CD4-positive, alpha-beta memory T cell (primary cell): ENCODE measurements at places on chromosomes 1 and 21.
A peak's percentile ranks its signal among the peaks of the same experiment; 100 is the strongest.

GRCh38 chr1:39925721-39926342, 24.1 kb upstream of the MYCL start:
- no peak for DNase-seq

DNA sequence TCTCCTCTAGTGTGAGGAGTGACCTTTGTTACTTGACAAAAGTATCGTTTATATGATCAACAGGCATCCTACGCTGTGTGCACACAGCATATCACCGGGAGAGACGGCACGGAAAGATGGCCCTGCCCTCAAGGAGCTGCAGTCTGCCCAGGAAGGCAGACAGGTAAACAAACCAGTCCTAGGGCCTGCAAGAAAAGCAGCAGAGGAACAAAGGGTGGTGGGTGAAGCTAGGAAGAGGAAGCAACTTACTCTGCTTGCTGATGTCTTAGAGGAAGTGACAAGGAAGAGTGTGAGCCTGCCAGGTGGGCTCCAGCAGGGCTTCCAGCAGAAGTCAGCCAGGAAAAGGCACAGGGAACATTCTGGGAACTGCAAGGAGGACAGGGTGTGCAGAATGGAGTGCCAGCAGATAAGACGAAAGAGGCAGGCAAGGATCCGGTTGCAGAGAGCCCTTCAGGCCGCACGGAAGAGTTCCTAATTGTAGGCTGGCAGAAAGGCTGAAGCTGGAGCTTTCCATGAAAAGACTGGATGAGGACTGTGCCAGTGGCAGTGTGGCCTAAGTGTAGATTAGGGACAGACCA, 106.7 kb downstream of the SLC45A1 start:
- peak; percentile 66 for DNase-seq

DNA sequence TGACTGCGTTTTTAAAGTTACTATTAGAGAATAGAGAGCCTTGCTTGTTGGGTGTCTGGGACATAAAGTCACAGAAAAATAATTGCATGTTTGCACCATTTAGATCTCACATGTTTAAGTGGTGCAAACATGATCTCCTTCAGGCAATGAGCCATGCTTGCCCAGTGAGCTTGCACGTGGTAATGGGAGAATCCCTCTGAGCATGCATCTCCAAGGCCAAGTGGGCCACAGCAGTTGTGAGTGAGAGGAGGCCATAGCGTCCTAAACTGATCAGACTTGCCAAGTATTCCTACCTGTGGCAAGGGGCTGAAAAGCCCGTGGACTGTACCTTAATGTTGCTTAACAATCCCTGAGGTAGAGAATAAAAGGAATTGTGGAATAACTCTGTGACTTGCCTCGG, 158.3 kb downstream of the PLA2G4A start:
- no peak for DNase-seq

DNA sequence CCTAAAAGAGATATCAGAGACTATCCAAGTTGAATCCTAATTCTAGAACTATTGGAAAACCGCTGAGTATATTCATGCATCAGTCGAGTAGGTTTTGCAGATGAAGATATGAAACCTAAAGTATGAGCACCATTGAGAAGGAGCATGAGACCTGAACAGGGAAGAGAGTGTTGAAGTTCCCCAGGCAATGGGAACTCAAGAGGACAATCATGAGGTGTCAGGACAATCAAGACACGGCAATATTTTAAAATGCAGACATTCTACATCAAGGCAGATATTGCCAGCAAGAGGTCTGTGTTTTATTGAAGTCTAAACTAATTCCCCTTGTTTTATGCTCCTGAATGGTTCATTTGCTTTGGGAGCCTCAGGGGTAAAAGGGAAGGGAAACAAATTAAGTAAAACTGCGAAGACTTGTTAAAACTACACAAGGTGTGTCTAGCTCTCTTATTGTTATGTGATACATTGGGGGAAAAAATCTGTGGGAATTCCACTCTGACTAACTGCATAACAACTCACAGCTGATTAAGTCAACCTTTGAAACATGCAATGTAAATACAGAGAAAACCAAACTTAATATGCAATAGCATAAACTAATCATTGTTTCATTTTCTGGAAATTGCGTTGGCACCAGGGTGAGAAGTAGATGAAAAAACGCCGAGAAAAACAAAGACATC, 347.9 kb upstream of the ADGRL2 start:
- no peak for DNase-seq

DNA sequence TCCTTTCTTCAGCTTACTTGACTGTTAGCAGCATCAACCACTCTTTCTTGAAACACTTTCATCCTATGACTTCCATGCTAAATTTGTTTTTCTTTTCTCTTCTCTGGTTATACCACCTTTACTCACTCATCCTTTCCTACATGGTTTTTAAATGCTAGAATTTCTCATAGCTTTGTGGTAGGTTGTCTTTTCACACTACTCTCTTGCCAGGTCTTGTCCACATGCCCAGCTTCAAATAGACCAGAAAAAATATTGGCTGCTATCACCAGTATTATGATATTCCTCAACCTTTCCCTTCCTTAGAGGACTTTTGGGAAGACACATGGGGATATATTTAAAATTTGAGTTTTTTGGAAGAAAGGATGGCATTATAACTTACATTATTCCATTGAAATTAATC, 48.8 kb downstream of the PPP1R12B start:
- DNase-seq, result no peak

DNA sequence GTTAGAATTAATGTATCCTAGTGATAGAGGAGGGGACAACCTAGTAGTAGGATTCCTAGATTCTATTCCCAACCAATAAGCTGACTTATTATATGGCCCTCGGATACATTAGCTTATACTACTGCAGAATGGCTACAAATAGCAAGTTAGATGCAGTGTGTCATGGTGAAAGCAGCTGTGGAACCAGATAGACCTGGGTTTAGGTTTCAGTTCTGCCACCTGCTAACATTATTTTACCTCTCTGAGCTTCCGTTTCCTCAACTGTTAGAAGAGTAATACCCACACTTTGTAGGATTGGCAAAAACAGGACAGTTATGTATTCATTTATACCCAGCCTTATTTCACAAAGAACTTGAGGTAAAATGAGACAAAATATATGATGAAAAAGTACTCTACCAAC, 21.6 kb upstream of the MAGOH start:
- no peak for DNase-seq

DNA sequence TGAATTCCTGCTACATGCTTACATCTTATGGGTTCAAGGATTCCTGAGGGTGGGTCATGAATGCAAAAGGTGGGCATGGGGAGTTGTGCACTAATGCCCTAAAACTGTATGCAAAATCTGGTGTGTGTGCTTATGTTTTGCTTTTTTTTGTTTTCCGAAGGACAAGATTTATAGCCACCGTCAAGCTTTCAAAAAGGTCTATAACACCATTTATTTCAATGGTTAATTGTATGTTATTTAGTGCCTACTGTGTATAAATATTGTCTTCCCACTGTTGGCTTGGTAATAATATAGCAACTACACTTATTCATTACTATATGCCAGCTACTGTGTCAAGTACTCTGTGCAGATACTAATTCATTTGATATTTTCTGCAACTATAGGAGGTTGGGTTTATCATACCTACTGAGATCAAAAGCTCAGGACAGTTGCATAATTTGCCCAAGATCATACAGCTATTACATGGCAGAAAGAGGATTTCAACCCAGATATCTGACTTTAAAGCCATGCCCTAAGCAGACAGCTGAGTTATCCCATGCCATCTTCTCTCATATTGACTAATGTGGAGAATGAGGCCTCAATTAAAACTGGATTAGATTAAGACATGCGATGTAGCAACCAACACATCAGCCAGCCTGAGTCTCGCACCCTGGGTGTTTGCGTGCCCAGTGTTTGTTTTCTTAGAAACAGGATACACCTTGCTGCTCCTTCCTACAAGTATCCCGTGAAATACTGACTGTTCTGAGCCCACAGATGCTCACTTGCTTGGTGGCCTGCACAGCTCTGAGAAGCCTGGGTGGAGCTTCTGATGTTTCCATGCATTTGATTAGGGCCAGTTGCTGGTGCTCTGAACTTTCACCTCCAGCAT, 34.6 kb downstream of the GADD45A start:
- no peak for DNase-seq

DNA sequence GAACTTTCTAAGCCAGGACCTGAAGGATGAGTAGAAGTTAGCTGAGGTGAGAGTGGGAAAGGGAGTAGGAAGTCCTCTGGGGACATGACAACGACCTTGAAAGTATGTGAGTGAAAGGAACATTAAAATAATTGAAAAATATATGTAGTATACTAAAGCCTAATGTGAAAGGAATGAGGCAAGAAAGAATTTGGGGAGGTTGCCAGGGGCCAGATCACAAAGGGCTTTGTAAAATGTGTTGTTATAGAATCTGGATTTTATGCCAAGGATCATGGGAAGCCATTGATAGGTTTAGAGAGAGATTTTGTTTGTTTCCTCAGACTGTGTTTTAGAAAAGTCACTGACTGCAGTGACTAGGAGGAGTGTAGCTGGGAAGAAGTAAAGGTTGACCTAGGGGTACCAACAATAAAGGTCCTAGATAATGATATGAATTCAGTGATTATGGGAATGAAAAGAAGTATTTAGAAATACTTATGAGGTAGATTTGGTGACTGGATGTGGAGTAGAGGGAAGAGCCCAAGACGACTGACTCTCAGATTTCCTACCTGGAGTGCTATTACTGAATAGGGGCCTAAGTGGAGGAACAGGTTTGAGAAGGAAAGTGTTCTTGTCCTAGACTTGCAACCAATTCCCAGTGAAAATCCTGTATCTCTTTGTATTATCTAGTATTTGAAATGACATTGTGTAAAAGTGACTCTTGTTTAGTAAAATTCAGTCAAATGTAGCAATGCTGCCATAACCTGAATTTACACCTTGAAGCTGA, 179.8 kb downstream of the PHTF1 start:
- DNase-seq, result no peak

DNA sequence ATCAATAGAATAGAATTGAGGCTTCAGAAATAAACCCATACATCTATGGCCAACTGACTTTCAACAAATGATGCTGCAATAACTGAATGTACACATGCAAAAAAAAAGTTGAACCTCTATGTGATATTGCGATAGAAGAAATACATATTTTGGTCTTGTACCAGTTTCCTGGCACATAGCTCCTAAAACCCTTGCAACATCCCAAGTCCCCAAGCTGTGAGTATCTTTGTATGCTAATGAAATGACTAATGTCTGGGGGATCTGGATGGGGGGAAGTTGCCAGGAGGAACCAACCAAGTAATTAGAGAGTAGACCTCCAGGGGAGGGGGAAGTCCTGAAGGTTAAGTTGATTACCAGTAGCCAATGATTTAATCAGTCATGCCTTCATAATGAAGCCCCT, 24.4 kb downstream of the BLZF1 start:
- no peak for DNase-seq

DNA sequence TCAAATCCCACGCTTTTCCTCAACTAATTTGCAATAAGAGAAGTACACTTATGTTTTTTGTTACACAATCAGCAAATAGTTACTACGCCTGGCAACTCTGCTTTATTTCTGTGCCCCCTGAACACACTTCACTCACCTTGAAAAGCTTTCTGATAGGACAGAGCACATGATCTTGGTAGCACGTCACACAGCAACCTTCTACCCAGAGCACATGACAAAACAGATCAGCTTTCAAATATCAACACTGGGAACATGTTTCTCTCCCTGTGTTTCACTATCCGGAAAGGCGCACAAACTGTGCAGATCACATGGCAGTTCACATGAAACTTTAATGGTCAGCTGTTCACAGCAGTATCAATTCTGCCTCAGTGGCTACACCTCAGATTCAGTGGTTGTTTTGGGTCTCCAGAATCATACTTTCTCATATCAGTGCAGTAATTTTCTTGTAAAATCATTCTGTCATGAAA, 2.2 kb downstream of the SLC19A2 start:
- no peak for DNase-seq

DNA sequence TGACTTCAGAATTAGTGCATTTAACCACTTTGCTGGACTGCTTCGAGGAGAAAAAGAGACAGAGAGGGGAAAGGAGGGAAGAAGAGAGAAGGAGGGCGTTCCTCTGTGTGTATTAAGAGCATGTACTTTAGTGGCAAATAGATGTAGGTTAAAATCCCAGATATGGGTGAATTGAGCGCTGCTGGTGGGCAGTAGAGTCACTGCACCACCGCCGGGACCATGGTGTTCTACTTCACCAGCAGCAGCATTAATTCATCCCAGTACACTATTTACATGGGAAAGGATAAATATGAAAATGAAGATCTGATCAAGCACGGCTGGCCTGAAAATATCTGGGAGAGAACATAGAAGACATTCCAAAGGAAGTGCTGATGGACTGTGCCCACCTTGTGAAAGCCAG, 20.9 kb upstream of the PPIE start:
- no peak for DNase-seq

GRCh38 chr21:46459024-46459355, 299 bp downstream of the DIP2A start:
- no peak for DNase-seq

GRCh38 chr1:235503403-235504121, 690 bp downstream of the B3GALNT2 start:
- peak; percentile 3 for DNase-seq

DNA sequence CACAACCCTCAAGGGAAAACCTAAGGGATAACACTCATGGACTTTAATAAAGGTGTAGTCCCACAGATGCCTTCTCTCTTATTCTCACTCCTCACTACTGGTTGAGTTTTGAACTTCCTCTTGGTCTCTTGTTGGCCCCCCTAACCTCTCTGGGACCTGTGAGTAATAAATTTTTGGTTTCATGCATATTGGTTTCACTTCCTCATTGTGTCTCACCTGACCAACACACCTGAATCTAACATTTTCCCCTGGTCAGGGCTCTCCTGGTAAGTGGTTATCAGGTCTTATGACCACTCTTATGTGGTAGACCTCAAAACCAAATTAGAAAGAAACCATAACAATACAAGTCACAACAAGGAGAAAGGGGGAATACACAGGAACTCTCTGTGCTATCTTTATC, 60.5 kb upstream of the PRMT6 start:
- no peak for DNase-seq

DNA sequence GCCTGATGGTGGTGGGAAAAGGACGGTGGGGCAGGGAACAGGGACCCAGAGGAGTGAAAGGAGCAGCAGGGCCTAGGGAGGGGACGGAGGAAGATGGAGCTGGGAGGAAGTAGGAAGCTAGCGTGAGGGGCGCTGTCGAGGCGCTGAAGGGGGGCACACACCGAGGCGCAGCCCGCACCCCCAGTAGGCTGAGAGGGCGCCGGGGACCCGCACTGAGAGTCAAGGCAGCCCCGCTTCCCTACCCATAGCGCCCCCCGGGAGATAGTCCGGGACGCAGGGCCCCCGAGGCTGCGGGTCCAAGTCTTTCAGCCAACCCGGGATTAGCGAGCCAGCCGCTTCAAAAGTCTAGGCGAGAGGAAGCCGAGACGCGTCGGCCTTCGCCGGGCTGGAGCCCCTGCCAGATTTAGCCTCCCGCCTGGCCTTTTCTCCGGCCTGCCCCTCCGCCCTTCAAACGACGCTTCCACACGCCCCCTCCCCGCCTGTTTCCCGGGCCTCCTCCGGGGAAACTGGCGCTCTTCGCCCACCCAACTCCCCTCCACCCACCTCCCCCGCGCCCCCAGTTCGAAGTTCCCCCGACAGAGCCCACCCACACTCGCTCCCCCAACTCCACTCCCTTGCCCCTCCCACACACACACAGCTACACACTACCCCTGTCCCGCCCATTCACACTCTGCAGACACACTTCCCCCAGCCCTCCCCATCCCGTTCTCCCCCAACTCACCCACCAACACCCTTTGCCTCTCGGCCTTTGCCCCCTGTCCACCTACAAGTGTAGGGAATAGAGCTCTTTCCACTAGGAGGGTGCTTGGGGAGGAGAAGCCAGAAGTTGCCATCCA, 7.8 kb upstream of the PROX1 start:
- no peak for DNase-seq

- no peak for DNase-seq
Observed at GRCh38 chr1:224629965-224630364, 13.8 kb downstream of the CNIH3 start.

GRCh38 chr1:89929467-89930063, 65.3 kb upstream of the ZNF326 start:
- DNase-seq, result no peak
